Stimulated activated naive CD8-positive, alpha-beta T cell treated with anti-CD3 and anti-CD28 coated beads, Interleukin-15, amount 100 ng/mL, for 72 hours (primary cell): ENCODE measurements at places on chromosomes 16 and 17.

GRCh38 chr17:64630309-64631223 is 31.5 kb downstream of the SMURF2 start:
- no peak for DNase-seq

DNA sequence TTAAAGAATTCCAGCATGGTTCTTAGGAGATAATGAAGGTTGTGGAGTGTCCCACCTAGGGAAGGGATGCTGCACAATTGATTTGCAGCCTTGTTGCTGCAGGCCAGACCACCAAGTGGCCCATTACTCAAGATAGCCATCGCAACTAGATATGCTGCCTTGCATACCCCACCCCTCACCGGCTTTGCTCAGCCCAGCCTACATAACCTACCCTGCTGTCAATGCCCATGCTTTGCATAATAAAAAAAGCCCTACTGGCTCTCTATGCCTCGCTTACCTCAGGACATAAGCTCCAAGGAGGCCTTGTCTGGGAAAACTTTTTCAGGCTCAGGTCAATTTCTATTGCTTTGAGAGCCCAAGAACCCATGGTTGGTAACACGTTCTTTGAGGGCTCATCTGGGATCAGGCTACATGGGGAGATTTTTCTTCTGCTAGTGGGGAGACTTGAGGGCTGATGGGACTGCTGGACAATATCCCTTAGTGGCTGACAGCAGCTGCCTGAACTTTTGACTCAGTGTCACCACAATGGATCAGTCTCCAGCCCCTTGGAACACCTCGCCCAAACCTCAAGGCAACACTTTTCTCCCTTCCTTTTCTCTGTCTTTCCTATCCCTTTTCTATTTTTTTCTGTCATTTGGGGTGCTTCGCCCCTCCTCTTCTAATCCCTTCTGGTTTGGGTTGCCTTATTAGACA is 38.3 kb downstream of the SCPEP1 start:
- DNase-seq: no peak

DNA sequence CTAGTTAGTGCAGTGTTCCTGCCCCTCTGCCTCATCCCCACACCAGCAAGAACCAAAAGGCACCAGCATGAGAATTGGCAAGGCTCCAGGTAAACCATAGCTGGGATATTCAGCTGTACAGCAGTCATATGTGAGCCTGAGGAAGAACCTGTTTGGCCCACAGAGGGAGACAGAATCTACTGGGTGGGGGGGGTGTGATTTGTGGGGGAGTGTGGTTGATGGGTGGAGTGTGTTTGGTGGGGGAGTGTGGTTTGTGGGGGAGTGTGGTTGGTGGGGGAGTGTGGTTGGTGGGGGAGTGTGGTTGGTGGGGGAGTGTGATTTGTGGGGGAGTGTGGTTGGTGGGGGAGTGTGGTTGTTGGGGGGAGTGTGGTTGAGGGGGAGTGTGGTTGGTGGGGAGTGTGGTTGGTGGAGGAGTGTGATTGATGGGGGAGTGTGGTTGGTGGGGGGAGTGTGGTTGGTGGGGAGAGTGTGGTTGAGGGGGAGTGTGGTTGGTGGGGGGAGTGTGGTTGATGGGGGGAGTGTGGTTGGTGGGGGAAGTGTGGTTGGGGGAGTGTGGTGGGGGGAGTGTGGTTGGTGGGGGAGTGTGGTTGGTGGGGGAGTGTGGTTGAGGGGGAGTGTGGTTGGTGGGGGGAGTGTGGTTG is 19.5 kb downstream of the MINK1 start:
- DNase-seq: no peak

- DNase-seq: no peak
Observed at GRCh38 chr17:1147664-1148063, 32.1 kb downstream of the ABR start.

- no peak for DNase-seq
Observed at GRCh38 chr17:73785958-73786743, 141.9 kb upstream of the SDK2 start.

DNA sequence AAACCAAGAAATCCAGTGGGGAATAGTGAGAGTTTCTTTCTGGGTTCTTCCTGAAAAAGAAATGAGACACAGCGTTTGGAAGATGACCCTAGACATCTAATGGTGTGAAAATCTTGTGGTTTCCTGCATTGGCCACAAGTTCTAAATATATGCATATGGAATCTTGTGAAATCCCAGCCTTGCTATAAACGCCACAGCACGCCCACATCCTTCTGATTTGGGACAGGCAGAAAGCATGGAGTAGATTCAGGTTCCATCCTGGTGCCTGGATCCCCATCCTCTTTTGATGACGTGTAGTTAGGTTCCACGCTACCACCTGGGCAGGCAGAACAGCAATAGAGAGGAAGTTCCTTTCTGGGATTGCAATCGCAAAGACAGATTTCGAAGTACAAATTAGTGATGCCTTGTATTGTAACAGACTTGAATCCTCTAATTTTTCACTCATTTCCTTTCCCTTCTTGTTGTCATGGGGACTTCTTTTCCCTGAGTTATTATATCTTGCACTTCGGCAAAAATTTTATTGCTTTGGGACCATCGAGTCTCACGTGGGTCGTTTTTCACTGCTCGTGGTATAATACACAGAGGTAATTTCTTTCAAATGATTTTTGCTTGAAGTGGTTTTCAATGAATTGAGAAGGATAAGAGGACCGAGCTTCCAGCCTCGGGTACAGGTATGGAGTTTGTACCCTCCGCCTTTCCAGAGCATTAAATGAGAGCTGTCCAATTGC is 37.6 kb downstream of the HS3ST4 start:
- DNase-seq: no peak

GRCh38 chr17:43146649-43147048 is 21.5 kb upstream of the BRCA1 start:
- no peak for DNase-seq

DNA sequence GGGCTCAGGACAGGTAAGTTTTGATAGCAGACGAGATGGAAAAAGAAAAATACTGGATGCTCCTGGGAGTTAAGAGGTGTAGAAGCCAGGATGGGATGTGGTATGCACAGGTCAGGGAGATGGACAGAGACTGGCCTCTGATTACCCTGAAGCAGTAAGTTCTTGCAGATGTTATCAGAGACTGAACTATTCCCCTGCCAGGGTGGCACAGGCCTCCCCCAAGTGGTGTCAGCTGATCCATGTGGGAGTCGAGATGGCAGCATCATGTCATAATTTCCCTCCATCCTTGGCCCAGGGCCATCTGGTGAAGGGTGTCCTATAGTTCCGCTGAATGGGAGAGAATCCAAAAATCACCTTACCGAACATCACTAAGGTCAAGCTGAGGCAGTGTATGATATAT is 14.1 kb upstream of the NKD1 start:
- no peak for DNase-seq

DNA sequence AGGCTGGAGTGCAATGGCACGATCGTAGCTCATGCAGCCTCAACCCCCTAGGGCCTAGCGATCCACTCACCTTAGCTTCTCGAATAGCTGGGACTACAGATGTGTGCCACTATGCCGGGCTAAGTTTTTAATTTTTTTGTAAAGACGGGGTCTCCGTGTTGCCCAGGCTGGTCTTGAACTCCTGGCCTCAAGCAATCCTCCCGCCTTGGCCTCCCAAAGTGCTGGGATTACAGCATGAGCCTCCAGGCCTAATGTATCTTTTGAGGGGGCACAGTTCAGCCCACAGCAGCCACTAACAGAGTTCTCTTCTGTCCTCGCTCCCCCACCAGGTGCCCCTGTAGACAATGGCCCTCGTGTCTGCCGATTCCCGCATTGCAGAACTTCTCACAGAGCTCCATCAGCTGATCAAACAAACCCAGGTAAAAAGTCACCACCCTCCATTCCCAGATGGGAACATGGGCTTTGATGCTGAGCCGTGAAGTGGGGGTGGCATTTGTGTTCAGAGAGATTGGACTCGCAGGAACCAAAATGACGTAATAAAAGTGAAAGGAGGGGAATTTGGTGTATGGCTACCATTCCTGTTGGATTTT is 16.0 kb downstream of the SULT1A2 start:
- no peak for DNase-seq

GRCh38 chr16:68283801-68284598 is 19.7 kb downstream of the SLC7A6 start:
- no peak for DNase-seq

DNA sequence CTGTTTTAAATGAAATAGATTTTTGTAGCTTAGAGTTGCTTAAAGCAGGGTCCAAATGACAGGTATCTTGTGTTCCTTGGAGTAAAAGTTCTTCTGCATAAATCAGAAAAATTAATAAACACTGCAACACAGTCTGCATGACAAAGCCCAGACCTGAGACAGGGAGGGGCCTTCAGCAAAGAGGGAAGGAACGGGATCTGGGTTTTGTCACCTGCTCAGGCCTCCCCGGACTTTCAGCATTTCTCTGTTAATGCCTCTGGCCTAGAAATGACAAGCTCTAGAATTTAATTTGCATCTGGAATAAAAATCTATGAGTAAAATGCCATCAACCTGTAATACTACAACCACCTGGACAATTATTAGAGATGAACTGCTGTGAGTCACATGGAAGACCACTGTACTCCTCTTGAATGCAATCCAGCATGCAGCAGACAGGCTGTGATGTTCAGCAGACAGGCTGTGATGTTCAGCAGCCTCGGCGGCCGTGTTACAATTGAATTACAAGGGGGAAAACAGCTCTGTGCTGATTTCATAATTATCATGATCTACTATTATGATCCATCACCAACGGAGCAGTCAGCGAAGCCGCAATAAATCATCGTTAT is 170.2 kb downstream of the TOX3 start:
- DNase-seq: no peak

- no peak for DNase-seq
Observed at GRCh38 chr17:41326173-41327145, 10.9 kb upstream of the KRTAP17-1 start.

- DNase-seq: no peak
Observed at GRCh38 chr17:57662644-57663308, 82.3 kb downstream of the CCDC182 start.

GRCh38 chr17:55264278-55264644 is 499 bp upstream of the HLF start:
- DNase-seq: no peak

DNA sequence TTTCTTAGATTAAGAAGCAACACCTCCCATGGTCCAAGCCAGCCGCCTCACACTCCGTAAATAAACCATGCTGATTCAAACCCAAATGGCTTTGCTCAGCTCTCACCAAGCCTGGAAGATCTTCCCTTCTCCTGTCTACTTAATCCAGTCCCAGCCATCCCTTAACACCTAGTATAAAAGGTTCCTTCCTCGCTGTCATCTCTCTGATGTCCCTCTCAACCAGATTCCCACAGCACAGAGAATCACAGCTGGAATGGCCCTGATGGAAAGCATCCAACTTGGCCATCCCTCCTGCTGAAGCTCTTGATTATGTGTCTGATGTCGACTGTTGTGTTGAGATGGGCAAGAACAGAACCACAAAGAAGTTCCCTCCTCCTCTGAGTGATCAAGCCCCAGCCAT is 50.6 kb upstream of the ADCY9 start:
- DNase-seq: no peak

DNA sequence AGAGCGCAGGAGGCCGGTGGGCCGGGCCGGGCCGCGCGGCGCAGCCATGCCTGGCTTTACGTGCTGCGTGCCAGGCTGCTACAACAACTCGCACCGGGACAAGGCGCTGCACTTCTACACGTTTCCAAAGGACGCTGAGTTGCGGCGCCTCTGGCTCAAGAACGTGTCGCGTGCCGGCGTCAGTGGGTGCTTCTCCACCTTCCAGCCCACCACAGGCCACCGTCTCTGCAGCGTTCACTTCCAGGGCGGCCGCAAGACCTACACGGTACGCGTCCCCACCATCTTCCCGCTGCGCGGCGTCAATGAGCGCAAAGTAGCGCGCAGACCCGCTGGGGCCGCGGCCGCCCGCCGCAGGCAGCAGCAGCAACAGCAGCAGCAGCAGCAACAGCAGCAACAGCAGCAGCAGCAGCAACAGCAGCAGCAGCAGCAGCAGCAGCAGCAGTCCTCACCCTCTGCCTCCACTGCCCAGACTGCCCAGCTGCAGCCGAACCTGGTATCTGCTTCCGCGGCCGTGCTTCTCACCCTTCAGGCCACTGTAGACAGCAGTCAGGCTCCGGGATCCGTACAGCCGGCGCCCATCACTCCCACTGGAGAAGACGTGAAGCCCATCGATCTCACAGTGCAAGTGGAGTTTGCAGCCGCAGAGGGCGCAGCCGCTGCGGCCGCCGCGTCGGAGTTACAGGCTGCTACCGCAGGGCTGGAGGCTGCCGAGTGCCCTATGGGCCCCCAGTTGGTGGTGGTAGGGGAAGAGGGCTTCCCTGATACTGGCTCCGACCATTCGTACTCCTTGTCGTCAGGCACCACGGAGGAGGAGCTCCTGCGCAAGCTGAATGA is 606 bp downstream of the THAP11 start:
- peak; percentile 75 for DNase-seq

- DNase-seq: no peak
Observed at GRCh38 chr16:17299790-17300189, 171.0 kb downstream of the XYLT1 start.

GRCh38 chr17:1590747-1591473 is 28.3 kb upstream of the PITPNA start:
- DNase-seq: no peak

- DNase-seq: no peak
Observed at GRCh38 chr16:55077266-55077665, 146.6 kb downstream of the IRX5 start.

GRCh38 chr16:18958621-18959029 is 25.1 kb upstream of the TMC7 start:
- DNase-seq: no peak

DNA sequence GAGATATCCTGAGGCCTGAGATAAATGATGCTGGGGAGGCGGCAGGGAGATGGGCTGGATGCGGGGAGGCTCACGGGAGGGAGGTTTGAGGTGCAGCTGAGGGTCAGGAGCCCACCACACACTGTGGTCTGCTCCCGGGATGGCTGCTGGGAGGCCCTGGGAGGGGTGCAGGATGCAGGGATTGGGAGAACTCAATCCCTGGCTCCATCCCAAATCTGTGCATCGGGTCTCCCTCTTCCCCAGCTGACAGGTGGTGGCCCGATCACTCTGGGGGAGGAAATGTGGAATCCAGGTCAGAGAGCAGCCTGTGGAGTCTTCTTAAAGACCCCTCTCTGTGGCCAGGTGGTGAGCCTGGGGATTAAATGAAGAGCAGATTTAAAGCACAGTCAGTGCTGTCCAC is 12.0 kb downstream of the PHB1 start:
- DNase-seq: no peak

- DNase-seq: no peak
Observed at GRCh38 chr16:80380514-80380913, 160.3 kb upstream of the DYNLRB2 start.

GRCh38 chr17:43846221-43846712 is 709 bp upstream of the CD300LG start:
- peak; percentile 77 for DNase-seq
